ENCODE measurements at places on chromosomes 7 and 10. TPM values are rescaled to one million over a fixed set of nuclear protein-coding genes. Genes with fewer than 3 reads are reported as not detected.

The NKX2-3 gene
- not detected for total RNA-seq

The INPP5A gene
- total RNA-seq: 36.3 TPM

The SEC24C gene
- total RNA-seq: 91.1 TPM

The STEAP1 gene
- total RNA-seq: not detected

The TEX47 gene
- total RNA-seq: not detected

The PRRT4 gene
- not detected for total RNA-seq

The PKD2L1 gene
- 0.44 TPM for total RNA-seq

The TCF7L2 gene
- 5.0 TPM for total RNA-seq

Data from glutamatergic neuron (in vitro differentiated cells).